ENCODE measurements at places on chromosomes 7 and 10.

GRCh38 chr7:41886901-41887311, 184.0 kb upstream of the INHBA start:
- DNase-seq = no peak

DNA sequence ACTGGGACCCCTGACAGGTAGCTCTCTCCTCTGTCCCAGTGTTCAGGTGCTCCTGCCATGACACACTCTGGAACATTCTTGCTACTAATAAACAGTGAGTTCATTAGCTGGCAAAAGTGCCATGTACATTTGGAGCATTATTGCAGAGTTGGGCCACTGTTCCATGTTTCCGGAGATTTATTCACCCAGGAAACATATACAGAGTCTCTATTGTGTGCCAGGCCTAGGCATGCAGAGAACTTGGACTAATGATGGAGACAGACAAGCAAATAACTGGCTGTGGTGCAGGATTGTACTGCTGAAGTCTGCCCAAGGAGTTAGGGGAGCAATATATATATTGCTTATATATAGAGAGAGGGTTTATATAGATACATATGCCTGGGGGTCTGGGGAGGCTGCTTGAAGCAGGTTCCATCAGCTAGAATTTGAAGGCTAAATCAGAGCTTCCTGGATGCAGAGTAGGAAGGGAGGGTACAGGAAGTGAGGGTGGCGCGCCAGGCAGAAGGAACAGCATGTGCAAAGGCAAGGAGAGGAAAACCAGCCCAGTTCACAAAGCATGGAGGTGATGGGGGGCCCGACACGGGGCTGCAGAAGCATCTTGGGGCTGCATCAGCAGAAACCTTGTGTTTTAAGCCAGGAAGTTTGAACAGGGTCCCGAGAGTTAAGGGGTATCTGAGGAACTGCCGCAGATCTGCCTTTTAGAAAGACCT, 22.7 kb upstream of the EEPD1 start:
- DNase-seq = no peak

DNA sequence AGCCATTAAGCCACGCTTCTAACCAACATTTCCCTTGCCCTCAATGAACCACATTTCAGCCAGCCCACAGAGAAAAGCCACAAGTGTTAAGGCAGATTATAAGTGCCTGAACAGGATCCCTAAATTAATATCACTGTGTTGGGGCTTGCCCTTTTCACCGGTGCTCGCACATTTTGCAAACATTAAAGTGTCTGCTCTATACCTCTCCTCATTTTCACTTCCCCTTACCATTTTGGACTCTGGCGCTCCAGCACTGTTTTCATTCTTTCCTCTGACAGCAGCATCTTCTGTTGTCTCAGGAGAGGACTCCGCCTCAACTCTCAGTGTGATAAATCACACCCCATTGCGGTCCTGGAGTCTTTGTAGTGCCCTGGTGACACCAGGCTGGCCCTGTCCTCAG, 274.2 kb downstream of the BAMBI start:
- DNase-seq = no peak

GRCh38 chr10:100151723-100152300, 34.0 kb downstream of the ERLIN1 start:
- no peak for DNase-seq

GRCh38 chr10:84391326-84391725, 62.9 kb downstream of the CCSER2 start:
- no peak for DNase-seq

- DNase-seq = no peak
These were observed 34.6 kb upstream of the HECW1 start for GRCh38 chr7:43077732-43078391.

DNA sequence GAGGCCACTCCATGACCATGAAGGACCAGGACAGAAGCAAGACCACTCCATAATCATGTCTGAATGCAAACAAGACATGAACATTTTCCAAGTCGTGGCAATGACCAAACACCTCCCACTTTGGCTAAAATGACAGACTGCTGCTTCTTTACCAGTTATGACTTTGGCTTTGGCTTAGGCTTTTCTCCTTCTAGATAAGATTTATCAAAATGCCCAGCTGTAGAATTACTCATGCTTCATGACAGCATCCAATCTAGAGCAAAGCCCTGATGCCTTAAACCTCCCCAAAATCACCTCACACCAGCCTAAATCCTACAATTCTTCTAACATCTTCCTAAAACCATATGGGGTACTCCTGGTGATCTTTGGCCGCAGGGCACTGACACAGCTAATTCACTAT, 102.1 kb downstream of the VPS41 start:
- peak; percentile 88 for DNase-seq

DNA sequence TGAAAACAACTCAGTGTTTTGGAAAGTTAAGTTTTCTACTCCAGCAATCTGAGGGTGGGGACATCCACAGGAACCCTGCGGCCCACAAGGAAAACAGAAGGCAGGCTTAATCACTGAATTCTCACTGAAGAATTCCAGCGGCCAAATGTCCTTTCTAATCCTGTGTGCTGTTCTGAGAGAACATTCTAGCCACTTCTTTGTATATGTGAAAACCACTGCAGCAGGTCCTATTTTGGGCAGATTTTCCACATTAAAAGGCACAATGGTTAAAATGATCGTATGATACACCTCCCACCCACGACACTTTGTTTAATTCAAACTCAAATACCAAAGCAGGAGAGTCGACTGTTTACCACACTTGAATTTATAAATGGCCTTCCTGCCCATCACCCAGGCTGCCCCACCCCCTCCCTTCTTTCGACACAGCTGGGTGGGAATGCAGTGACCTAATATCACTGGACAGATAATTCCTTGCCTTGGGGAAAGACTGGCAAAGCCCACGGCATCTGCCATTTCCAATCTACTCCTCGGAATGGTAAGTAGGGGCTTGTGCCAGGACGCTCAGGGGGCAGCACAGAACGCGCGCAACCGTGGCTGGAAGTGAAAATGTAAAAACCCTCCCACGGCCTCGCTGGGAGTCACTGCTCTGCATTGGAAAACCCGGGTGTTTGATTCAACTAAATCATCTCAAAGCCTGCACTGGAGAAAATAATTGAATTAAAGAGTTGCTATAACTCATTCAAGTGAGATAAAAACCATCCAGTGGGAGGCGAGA, 67.0 kb downstream of the CTBP2 start:
- DNase-seq = no peak

- no peak for DNase-seq
These were observed 4.3 kb downstream of the RAMP3 start for GRCh38 chr7:45161842-45162241.

DNA sequence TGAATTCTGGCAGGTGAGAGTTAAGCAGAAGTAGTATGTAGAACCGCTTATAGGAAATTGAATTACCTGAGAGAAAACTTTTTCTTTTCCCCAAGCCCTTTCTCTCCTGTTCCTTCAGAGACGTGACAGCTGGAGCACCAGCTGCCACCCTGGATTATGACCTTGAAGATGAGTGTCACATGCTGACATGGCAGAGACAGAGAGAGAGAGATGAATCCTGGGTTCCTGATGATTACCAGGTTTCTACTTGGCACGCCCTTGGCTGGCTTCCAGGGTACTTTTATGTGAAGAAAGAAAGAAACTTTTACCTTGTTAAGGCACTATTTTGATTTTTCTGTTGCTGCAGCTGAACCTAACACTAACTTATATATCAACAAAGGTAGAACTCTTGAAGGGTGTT, 99.9 kb downstream of the GPR26 start:
- DNase-seq = no peak

DNA sequence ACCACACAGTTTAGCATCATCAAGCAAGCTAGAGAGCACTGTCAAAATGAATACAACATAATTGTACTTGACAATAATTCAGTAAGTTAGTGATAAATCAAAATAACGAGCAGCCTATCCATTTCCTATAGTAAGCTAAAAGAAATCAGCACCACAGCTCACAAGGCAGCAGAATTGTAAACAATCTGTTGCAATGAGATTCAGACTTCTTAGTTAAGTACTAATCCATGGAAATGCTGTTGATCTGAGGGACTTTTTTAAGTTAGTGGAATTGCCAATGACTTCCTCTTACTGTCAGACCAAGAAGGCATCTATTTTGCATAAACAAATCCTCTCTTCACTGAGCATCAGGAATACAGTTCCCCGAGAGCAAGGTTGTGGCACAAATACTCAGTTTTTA, 136.6 kb upstream of the CCDC6 start:
- no peak for DNase-seq

- no peak for DNase-seq
These were observed 151.3 kb downstream of the LRRN3 start for GRCh38 chr7:111242141-111242755.

GRCh38 chr10:37813763-37814162, 43.6 kb downstream of the ZNF248 start:
- DNase-seq = no peak

DNA sequence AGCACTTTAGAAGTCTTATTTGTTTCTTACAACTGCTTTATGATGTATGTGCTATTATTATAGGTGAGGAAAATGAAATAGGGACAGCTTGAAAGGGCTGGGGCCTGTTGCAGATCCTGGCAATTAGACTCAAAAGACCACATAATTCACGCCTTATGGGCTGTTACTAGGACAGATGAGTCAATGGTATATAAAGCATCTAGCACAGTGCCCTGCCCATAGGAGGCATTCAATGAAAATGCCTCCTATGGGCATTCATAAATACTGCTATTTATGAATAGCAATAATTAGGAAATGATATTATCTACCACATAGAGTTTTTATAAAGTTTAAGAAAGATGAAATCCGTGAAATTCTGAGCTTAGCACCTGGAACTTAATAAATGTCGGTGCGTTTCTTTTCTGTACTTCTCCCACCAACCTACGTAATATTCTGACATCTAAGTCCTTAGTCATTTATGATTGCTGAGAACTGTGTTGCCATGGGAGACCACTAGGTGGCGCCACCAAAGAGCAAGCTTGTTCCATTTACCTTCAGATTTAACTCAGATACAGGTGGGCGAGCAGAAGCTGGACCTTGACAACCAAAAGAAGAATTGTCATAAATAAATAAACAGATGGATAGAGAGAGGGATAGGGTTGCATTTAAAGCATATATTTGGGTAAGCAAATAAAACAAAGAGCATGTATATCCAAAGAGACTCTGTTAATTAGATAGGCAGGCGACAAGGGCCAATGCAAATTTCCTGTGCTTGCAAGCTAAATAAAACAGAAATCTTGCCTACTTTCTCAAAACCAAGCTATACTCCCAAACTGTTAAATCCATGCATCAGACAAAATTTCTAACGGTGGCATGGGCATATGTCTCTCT, 699.9 kb downstream of the INHBA start:
- DNase-seq = peak; percentile 47

- no peak for DNase-seq
These were observed 19.1 kb downstream of the CTBP2 start for GRCh38 chr10:125141150-125141859.

GRCh38 chr7:142496545-142496991, 238.7 kb upstream of the PRSS58 start:
- peak; percentile 65 for DNase-seq

GRCh38 chr10:47111329-47111862, 188.6 kb upstream of the GDF10 start:
- no peak for DNase-seq

DNA sequence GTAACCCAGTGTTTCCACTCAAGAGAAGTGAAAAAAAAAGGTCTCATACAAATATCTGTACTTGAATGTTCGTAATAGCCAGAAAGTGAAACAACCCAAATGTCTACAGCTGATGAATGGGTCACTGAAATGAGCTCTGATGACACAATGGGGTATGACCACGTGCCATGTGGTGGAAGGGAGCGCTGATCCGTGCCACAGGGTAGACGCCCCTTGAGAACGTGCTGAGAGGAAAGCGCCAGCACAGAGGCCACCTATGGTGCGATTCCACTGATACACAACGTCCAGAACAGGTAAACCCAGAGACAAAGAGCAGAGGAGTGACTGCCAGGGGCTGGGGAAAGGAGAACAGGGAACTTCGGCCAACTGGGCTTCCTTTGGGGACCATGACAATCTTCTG, 50.3 kb downstream of the MAD1L1 start:
- DNase-seq = no peak

GRCh38 chr7:108525327-108525984, 479 bp downstream of the PNPLA8 start:
- no peak for DNase-seq

- no peak for DNase-seq
These were observed 77.0 kb downstream of the PFKFB3 start for GRCh38 chr10:6279540-6280267.

DNA sequence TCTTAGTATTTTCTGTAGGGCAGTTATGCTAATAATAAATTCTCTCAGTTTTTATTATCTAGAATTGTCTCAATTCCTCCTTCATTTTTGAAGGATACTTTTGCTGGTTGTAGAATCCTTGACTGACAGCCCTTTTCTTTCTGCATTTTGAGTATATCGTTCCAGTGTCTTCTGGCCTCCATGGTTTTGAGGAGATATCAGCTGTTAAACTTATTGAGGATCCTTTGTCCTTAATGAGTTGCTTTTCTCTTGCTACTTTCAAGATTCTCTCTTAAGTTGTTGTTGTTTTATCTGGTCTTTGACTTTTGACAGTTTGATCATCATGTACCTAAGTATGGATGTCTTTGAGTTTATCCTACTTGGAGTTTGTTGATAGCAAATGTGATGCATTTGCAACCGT, 8.9 kb upstream of the GJC3 start:
- no peak for DNase-seq

DNA sequence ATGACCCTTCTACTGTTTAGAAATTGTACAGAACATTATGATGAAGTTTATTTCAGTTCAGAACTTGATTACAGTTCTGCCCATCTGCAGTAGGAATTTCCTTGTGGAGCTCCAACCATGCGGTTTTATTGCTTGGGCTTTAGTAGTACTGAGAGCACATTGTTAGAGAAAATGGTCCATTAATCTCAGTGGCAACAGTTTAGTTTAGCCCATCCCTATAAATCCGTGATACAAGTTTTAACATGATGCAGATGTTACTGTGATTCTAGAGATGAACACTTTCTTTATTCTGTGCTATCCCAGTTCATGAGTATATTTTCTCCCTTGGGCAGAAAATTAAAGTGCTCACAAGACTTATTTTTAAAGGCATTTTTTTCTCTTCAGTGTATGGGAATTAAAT, 84.8 kb upstream of the FZD8 start:
- no peak for DNase-seq

GRCh38 chr7:112069879-112070321, 136.3 kb downstream of the DOCK4 start:
- no peak for DNase-seq

GRCh38 chr7:89837515-89837914, 316.8 kb upstream of the STEAP1 start:
- no peak for DNase-seq

GRCh38 chr10:13883636-13884444, 297.1 kb downstream of the PRPF18 start:
- DNase-seq = no peak

GRCh38 chr7:131546583-131547141, 9.8 kb downstream of the PODXL start:
- DNase-seq = peak; percentile 73

- no peak for DNase-seq
These were observed 376.8 kb downstream of the HGF start for GRCh38 chr7:81393018-81393417.

- no peak for DNase-seq
These were observed 329.5 kb downstream of the RNLS start for GRCh38 chr10:88253622-88254021.

GRCh38 chr7:158651968-158652565, 52.5 kb downstream of the NCAPG2 start:
- no peak for DNase-seq

- no peak for DNase-seq
These were observed 19.8 kb downstream of the PMPCB start for GRCh38 chr7:103317009-103317408.

GRCh38 chr7:35694161-35694783, 663 bp downstream of the HERPUD2 start:
- DNase-seq = peak; percentile 64

- no peak for DNase-seq
These were observed 475.5 kb downstream of the RPS24 start for GRCh38 chr10:78508955-78509748.

All from erythroblast (primary cell).